ENCODE measurements at places on chromosomes 7 and 10.

GRCh38 chr10:70832221-70832620 lies 16.5 kb downstream of the SGPL1 start:
- DNase-seq, result no peak

DNA sequence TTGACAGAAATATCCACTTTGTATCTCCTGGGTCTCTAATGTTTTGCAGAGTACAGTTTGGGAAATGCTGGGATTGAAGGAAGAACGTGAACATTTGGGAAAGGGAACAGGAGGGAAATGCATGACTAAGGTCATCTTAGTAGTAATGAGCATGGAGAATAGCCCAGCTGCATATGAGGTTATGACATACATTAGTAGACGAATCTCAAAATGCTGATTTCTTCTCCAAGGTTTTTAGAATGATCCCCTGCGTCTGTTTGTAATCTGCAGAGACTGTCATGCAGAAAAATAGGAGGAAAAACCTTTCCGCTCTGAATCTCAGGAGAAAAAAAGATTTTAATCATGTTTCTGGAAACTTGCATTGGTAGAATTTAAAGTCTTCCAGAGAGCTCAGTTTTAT lies 133.6 kb downstream of the PPP1R9A start:
- DNase-seq, result no peak

GRCh38 chr7:157769526-157770215 lies 432.9 kb downstream of the DNAJB6 start:
- no peak for DNase-seq

GRCh38 chr7:42900842-42901241 lies 11.0 kb downstream of the C7orf25 start:
- DNase-seq, result no peak

DNA sequence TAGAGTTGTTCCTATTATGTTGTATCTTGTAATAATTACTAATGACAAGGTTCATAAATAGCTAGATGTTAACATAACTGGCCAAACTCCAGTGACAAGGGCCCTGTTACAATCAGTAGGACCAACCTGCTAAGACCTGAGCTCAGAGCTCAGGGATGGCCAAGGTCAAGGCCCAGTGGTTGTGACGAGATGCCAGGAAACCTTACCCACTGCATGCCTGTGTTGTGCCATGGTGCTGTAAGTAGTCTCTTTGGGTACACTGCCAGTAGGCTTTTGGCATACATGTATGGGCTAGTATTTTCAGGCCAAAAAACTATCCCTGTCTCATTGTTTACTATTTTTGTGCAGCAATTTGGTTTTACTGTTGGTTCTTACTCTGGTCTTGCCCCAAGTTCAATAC lies 7.9 kb upstream of the IDI2 start:
- no peak for DNase-seq

DNA sequence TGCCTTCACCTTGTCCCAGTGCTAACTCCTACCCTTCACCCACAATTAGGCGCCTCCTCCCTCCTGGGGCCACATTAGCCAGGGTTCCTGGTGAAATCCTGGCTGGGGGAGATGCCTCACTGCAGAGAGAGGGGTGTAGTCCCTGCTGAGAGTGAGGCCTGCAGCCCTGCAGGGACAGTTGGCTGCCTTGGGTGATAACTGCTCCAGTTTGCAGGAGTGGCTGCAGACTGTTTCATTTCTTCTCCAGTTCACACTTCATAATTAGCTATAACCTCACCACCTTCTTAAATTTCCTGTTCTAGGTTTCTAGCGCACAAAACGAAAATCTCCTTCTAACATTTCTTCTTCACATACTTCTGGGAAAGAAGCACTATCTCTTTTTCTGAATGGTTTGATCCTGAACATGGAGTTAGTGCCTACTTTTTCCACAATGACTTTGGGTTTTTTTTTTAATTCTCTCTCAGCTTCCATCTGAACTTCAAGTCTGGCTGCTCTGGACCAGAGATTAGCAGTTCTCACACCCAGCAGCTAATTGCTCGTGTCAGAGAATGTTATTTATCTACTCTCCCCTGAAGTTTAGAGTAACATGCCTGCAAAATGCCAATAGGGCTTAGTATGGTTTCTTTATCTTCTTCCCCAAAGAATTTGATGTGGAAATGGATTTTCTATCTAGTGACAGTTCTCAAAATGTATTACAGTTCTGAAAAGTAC lies 15.5 kb upstream of the JAZF1 start:
- no peak for DNase-seq

GRCh38 chr10:17685233-17685840 lies 41.4 kb downstream of the STAM start:
- no peak for DNase-seq

GRCh38 chr10:7157091-7157490 lies 253.7 kb downstream of the SFMBT2 start:
- no peak for DNase-seq

- no peak for DNase-seq
Observed at GRCh38 chr10:36943544-36943943, 181.9 kb upstream of the ANKRD30A start.

GRCh38 chr7:137976696-137977095 lies 25.2 kb downstream of the CREB3L2 start:
- no peak for DNase-seq

DNA sequence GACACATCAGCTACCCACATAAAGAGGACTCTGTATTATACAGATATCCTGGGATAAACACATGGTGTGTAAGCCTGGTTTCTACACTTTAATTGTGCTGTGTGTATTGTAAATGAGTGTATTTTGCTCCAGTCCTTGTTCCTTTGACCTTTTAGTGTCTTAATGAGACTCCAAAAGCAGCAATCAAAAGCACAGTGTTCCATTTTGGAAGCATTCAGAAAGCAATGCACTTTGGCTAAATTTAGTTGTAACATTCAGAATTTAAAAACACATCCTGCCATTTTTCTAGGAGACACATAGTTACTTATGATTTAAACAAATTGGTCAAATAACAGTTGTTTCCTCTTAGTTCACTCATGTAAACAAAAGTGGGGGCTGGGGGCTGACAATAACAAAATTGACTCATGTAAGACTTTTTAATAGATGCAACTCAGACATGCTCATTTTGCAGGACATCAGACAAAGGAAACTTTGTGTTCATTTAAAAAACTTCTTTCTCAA lies 122.2 kb downstream of the GPR37 start:
- no peak for DNase-seq

- DNase-seq, result no peak
Observed at GRCh38 chr10:75014516-75015230, 96.8 kb upstream of the SAMD8 start.

GRCh38 chr10:10259013-10259412 lies 758.7 kb upstream of the CELF2 start:
- no peak for DNase-seq

DNA sequence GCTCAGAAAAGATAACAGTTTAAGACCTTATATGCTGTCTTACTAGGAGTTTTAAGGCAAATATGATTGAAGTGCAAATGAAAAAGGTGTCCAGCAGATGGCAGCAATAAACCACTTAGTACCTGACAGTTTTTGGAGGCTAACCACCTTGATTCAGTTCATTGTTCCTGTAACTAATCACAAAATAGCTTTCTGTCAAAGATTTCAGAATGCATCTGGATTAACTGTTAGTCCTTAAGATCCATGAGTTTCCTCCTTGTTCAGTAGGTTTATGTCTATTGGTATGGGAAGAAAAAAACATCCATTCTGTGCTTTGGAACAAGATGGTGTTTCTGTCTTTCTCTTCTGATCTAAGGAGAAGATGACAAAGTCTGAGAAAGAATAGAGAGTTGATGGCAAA lies 46.6 kb downstream of the CCSER2 start:
- DNase-seq, result no peak

DNA sequence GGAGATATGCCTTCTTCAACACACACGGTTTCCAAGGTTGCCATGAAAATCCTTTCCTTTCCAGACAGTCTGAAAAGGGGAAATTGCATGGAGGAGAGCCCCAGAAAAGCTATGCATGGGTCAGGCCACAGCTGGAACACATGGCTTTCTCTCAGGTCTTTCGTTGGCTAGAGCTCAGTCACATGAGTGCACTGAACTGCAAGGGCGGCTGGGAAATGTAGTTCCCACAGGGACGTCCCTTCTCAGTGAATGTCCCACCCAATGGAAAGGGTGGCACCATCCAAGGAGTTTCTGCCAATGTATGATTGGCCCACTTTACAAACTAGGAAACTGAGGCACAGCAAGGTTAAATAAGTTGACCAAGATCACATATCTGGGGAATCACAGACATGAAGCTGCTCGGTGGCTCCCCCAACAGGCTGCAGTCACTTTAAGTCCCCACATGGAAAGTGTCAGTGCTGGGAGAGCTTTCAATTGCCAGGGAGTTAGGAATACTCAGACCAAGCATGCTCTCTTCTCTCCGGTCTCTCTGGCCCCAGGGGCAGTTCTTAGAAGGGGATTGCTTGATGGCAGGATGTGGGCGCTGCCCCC lies 571.3 kb downstream of the GLRX3 start:
- no peak for DNase-seq

DNA sequence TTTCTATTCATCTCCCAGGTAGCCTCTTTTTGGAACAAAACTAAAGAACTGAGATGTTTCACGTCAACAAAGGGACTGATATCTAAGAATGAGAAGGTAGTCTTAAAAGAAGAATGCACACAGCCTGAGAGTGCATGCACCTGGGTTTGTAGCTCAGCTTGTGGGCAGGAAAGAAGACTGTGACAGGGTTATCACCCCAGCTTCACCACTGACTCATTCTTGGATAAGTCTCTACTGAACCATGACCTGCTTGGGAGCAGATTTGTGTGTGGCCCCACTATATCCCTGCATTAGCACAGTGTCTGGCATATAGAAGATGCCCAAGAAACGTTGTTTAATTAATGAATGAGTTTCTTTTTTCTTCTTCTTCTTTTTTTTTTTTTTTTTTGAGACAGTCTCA lies 187.5 kb downstream of the GPAM start:
- DNase-seq, result no peak

- no peak for DNase-seq
Observed at GRCh38 chr7:179209-179681, 13.1 kb upstream of the FAM20C start.

DNA sequence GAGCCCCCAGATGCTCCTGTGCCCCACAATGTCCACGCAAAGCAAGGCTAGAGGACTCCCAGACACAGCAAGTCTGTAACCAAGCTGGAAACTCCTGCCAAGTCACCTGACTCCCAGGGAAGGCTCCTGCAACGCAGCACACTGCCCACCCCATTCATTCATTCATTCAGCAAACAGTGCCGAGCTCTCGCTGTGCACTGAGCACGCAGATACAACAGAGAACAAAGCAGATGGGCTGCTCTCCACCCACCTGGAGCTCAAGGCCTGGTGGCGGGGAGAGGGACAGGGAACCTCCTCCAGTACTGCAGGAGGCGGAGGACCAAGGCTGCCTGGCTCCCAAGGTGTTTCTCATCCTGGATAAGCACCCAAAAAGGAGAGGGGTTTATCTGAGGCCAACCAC lies 8.6 kb downstream of the KCNH2 start:
- no peak for DNase-seq

All from NCI-H524 treated with DMSO at 0.1 percent for 48 hours (cell line).